ENCODE measurements at places on chromosomes 6 and 20. TPM values are rescaled to one million over a fixed set of nuclear protein-coding genes. Genes with fewer than 3 reads are reported as not detected.

The SLC17A2 gene
- total RNA-seq = not detected

The PRSS16 gene
- 17.9 TPM for total RNA-seq

The MAPK13 gene
- total RNA-seq = 32.4 TPM

The JPH2 gene
- 0.86 TPM for total RNA-seq

The GABRR1 gene
- total RNA-seq = 0.47 TPM

The FBXO30 gene
- 18.5 TPM for total RNA-seq

The EPB41L1 gene
- 36.7 TPM for total RNA-seq

The SASH1 gene
- total RNA-seq = 19.2 TPM

- no peak overlapping the region for H3K4me3 ChIP-seq
- H3K4me1 ChIP-seq = no peaks in the 10 kb centered on the region
- H3K36me3 ChIP-seq = no peaks in the 10 kb centered on the region
- no peaks in the 10 kb centered on the region for H3K27me3 ChIP-seq
Observed at GRCh38 chr6:22271081-22271480, 25.8 kb downstream of the PRL start.

DNA sequence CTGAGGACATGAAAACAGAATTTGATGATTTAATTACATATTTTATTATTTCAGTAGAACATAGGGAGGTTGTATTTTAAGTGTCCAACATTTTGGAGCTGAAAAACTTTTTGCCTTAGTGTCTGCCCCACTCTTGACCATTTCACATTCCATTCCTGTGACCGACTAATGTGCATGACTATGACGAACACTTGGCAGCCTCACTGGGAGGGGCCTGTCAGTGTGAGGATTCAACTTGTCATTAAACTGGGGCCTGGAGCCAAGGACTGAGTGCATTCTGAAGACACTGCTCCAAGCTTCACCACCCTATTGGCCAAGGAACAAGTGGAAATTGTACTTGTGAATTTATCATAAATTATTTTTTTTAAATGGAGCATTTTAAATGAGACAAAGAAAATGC, 661.3 kb downstream of the BCKDHB start:
- H3K27me3 ChIP-seq = no peaks in the 10 kb centered on the region
- H3K36me3 ChIP-seq = no peaks in the 10 kb centered on the region
- no peak overlapping the region for H3K4me3 ChIP-seq
- DNase-seq = no peak
- H3K27ac ChIP-seq = no peak overlapping the region

GRCh38 chr20:19603376-19603750, 154.7 kb upstream of the RIN2 start:
- no peaks in the 10 kb centered on the region for H3K36me3 ChIP-seq
- DNase-seq = no peak
- H3K27me3 ChIP-seq = no peaks in the 10 kb centered on the region
- H3K27ac ChIP-seq = no peak overlapping the region
- no peaks in the 10 kb centered on the region for H3K4me1 ChIP-seq
- no peak overlapping the region for H3K4me3 ChIP-seq

DNA sequence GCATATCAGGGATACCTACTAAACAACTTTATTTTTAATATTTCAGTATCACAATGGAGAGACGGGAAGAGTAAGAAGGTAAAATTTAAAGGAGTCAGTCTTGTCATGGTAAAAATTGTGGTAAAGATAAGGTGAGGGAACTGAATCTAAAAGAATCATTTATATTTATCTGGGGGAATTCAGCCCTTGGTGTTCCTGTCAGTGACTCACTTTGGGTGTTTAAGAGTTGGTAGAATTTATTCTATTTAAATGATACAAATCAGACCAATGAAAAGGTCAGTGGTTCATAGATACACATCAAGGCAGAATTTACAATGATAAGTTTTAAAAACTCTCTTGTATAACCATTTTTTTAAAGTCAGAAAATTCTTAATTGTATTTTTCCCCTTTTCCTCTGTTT, 164.4 kb downstream of the CDKAL1 start:
- H3K4me3 ChIP-seq = no peak overlapping the region
- H3K4me1 ChIP-seq = no peaks in the 10 kb centered on the region
- H3K27ac ChIP-seq = no peak overlapping the region
- no peak for DNase-seq
- H3K36me3 ChIP-seq = no peaks in the 10 kb centered on the region

DNA sequence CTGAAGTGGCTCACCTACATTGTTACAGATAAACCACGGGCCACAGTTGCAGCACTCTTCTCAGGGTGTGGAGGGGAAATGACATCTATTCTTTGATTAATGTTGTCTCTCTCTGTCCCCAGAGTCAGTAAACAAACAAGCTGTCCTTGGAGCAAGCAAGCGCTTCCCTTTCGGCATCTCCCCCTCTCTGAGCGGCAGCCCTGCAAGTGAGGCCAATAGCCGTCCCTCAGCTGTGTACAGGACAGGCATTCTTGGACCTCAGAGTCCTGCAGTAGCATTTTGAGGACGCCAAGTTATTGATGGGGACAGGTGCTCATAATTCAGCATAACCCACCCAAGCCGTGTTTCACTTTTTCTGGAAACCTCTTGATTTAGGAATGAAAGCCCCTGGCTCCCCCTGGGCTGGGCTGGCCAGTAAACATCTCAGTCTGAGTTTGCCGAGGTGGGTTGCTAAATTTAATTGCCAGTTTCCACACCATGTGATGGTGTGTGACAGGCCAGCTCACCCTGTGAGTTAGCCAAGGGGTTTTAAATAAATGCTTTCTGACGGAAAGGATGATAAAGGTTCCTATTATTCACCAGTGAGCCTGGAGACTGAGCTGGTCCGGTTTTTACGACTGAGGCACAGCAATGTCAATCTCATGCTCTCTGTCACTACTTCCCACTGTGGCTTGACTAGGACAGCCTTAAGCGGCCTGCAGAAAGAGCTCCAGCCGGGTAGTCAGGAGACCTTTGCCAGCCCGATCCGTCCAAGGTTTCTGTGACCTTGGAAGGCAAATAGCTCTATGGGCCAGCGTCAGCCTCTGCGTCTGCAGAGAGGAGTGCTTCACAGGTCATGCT, 214.8 kb upstream of the RREB1 start:
- H3K36me3 ChIP-seq = no peaks in the 10 kb centered on the region
- H3K27me3 ChIP-seq = peaks cover 16% of the 10 kb centered on the region
- no peak overlapping the region for H3K27ac ChIP-seq
- DNase-seq = no peak
- peaks cover 10% of the 10 kb centered on the region for H3K4me1 ChIP-seq

DNA sequence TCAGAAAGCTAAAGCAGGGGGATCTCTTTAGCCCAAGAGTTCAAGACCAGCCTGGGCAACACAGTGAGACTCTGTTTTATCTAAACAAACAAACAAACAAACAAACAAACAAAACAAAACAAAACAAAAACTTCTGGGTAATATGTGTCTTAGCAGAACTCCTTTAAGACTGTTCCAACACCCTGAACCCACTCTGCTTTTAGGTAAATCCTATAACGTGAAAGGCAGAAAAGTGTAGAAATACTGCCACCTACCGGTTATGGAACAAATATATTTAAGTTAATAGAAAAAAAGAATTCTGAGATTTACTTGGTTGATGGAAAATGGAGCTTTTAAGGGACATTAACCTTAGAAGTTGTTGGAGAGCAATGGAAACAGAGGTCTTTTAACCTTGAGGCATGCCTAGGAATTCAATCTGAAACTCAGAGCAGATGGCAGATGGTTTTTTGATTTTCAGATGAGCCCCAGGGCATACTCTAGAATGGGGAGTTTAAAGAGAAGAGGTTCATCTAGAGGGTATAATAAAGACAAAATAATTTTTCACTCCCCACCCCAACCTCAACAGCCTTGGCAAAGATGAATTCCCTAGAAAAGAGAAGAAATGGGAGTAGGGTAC, 38.5 kb downstream of the SOD2 start:
- H3K27ac ChIP-seq = no peak overlapping the region
- no peak overlapping the region for H3K4me3 ChIP-seq
- H3K4me1 ChIP-seq = peaks cover 6% of the 10 kb centered on the region
- H3K36me3 ChIP-seq = no peaks in the 10 kb centered on the region
- no peak for DNase-seq

DNA sequence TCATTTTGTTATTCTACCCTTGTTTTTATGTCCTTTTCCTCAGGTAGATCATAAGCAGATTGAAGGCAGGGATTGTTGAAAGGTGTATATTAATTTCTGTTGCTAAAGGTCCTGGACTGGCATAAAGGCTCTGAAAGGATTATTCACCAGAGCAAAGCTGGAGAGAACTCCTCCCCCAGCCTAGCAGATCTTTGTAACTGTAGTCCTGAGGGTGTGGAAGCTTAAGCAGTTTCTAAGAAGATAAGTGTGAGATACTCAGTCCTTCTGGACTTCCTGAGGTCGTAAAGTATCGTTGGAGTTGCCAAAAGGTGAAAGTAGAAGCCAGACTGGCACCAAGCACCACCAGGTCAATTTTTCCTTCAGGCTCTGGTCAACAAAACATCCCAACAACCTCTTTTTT, 24.2 kb downstream of the CGA start:
- H3K4me1 ChIP-seq = peaks cover 12% of the 10 kb centered on the region
- H3K36me3 ChIP-seq = no peaks in the 10 kb centered on the region
- no peak overlapping the region for H3K4me3 ChIP-seq
- no peak for DNase-seq

Measured in endodermal cell (in vitro differentiated cells).